T-helper 17 cell (primary cell): ENCODE measurements at places on chromosomes 2 and 18.
A peak's percentile ranks its signal among the peaks of the same experiment; 100 is the strongest.

DNA sequence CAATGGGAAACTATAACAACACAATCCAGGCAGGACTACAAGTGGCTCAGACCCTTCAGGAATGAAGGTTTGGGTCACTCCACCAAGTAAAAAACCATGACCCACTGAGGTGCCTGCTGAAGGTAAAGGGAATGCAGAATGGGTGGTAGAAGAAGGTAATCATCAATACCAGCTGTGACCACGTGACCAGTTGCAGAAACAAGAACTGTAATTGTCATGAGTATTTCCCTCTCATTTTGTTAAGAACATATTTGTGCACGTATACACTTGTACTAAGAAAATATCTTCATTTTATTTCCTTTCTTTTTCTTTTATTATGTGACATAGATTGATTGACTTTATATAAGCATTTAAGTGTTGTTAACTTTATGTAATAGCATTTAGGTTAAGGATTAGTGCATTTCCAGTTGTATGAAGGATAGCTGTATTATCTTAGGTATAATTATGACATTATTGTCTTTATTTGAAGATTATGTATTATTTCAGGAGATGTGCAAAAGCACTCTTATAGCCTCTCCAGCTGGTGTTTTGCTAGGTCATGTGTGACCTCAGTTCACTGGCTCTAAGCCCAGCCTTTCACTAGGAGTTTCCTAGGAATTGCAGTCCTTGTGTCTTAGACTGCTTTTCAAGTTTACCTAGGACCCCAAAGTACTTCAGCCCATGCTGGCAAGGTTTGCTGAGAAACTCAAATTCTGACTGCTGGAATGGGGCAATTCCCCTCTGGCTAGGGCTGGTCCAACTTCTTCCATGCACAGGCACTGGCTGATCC, 125.7 kb upstream of the DPP10 start:
- no peak overlapping the region for H3K4me3 ChIP-seq
- DNase-seq: no peak
- no peaks in the 10 kb centered on the region for H3K4me1 ChIP-seq
- no peaks in the 10 kb centered on the region for H3K36me3 ChIP-seq

DNA sequence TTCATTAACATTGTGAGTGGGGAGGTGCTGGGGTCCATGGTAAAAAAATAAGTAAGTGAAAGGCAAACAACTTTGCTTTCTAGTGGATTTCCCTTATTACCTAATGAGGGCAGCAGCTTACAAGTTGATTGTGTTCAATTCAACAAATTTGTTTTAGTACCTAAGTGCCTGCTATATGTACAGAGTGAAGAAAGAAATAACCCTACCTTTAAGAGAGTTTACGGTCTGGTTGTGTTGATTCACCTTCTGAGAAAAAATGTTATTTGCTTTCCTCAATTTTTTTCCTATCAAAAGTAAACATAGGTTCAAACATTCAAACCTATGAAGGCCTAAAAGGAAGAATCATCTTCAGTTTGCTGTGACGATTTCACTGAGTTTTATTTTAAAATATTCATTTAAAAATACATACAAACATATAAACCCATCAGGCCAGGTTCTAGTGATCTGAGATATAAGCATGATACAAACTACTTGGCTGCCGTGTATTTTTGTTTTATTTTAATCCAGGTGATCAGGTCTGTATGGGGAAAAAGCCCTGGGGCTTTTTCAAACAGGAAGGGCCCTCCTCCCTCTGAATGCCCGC, 1.5 kb upstream of the SPTBN1 start:
- peaks cover 2% of the 10 kb centered on the region for H3K36me3 ChIP-seq
- no peak for DNase-seq
- peaks cover 9% of the 10 kb centered on the region for H3K4me1 ChIP-seq
- peaks cover 38% of the 10 kb centered on the region for H3K27me3 ChIP-seq
- peak overlapping the region; percentile 86 for H3K4me3 ChIP-seq

DNA sequence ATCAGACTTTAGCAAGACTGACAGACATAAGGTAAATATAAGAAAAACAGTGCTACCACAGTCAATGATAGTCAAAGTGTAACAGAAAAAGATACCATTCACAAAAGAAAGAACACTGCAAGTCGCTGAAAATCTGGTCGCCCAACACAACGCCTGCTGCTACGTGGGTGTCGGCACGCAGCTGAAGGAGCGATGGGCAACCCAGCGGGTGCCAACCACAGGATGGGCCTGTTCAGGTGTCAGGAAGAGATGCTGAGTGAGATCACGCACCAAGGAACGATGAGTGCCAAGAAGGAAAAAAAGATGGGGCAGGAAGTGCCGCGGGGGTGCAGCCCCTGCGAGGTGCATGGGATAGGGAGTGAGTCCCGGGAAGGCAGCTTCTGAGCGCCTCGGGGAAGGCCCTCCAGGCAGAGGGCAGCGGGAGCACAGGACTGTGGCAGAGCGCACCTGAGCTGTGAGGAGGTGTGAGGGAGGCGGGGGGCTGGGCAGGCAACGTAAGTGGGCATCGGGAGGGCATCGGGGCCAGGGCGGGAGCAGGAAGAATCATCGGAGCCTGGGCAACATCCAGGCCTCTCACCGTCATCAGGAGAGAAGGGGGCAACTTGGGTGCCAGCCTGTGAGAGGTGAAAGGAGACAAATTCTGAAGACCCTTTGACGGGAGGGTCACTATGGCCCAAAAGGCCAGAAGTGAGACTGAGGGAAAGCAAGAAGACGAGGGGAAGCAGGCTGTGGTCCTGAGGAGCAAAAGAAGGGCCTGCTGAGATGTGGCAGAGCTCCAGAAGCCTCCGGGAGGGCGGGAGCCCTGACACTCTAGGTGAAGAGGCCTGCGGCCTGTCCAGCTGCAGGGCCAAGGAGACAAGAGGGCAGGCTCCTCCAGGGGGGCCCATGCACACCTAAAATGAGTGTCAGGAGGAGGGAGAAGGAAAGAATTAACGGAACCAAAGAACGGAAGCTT, 14.8 kb upstream of the MTERF4 start:
- peaks cover 23% of the 10 kb centered on the region for H3K36me3 ChIP-seq
- H3K4me1 ChIP-seq: peaks cover 11% of the 10 kb centered on the region
- H3K4me3 ChIP-seq: no peak overlapping the region

DNA sequence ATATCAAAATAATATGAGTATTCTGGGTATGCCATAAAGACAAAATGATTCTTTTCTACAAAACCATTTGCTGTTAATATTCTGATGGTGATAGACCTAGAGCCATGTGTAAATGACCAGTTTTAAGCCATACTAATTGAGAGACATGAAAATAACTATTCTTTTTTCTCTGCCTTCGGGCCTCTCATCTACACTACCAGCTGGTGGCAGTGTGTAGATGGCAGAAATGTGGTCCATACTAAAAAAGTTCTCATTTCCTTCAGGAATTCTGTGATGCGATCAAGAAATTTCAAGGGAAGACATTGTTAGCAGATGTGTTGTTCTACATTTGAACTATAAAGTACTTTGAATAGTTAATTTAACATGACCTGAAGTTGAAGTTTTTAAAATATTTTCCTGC, 485.2 kb downstream of the TRIB2 start:
- peaks cover 4% of the 10 kb centered on the region for H3K36me3 ChIP-seq
- peaks cover 19% of the 10 kb centered on the region for H3K27me3 ChIP-seq
- no peak for DNase-seq
- H3K4me3 ChIP-seq: no peak overlapping the region
- no peaks in the 10 kb centered on the region for H3K4me1 ChIP-seq

- DNase-seq: no peak
- H3K4me1 ChIP-seq: no peaks in the 10 kb centered on the region
- peaks cover 28% of the 10 kb centered on the region for H3K27me3 ChIP-seq
- H3K4me3 ChIP-seq: no peak overlapping the region
- H3K36me3 ChIP-seq: no peaks in the 10 kb centered on the region
These were observed 125.9 kb downstream of the ANTXR1 start for GRCh38 chr2:69138793-69139459.

DNA sequence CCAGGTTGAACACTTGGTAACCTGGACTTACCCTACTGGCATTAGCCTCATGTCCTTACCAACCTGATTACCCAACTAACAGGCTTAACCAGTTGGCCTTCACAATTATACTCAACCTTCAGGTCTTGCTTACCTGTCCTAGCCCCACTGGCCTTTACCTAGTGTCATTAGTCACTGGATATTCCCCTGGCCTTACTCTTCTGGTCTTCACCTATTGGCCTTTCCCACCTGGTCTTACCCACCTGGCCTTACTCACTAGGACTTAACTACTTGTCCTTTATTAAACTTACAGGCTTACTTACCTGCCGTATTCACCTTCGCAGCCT, 131.1 kb upstream of the ZSWIM2 start:
- no peaks in the 10 kb centered on the region for H3K4me1 ChIP-seq
- no peaks in the 10 kb centered on the region for H3K36me3 ChIP-seq
- H3K27ac ChIP-seq: no peak overlapping the region
- DNase-seq: no peak
- no peak overlapping the region for H3K4me3 ChIP-seq

DNA sequence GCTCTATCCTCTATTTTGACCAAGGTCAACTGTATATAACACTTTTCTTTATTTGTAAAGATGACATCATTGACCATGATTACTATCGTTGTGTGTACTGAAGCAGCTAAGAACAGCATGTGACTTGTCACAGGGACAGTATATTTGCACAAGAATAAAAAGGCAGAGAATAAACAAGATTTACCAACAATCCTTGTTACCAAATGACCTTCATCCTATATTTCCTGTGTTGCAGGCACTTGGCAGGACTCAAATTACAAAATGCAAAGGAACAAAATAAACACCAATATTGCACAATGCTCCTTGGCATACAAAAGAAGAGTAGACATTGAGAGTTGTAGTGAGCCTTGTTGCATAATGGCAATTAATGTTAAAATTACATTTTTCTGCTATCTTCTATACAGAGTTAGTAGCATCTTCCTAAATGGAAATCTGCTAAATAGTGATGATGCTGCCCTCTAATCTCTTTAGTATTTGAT, 61.8 kb downstream of the RFTN2 start:
- no peak overlapping the region for H3K27ac ChIP-seq
- peaks cover 10% of the 10 kb centered on the region for H3K27me3 ChIP-seq
- no peak for DNase-seq
- H3K36me3 ChIP-seq: no peaks in the 10 kb centered on the region
- no peak overlapping the region for H3K4me3 ChIP-seq

DNA sequence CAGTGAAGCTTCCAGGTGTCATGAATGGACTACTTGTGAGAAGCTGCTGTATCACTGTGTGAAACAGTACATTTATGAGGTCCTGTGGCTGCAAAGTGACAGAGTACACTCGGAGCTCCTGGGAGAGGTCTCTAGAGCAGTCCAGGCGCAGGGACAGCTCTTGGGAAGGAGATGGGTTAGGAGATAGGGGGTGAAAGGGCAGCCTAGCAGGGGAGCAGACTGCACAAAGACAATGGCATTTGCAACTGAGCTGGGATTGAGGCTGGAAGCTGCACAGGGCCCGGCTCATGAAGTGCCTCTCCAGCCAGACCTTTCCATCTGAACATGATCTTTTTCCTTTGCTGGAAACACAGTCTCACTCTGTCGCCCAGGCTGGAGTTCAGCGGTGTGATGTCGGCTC, 83.6 kb downstream of the RHOB start:
- H3K4me1 ChIP-seq: peaks cover 2% of the 10 kb centered on the region
- H3K4me3 ChIP-seq: peak overlapping the region; percentile 36
- H3K36me3 ChIP-seq: peaks cover 7% of the 10 kb centered on the region

DNA sequence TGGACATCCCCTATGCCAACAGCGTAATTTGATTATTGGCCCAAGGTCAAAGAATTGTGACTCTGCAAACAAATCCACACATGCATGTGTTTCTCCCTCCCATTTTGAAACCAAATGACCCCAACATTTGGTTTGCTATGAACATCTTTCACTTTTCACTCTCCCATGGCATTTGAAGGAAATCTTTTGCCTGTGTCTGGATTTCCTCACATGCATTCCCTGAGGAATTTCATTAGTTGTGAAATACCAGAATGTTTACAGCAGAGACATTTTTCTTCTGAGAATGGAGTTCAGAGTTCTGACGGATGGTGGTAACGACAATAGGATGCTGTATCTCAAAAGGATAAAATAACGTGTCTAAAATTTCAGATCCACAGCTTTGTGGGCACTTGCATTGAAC, 60.3 kb upstream of the LMAN1 start:
- H3K27ac ChIP-seq: no peak overlapping the region
- DNase-seq: no peak
- peaks cover 82% of the 10 kb centered on the region for H3K27me3 ChIP-seq
- H3K4me1 ChIP-seq: no peaks in the 10 kb centered on the region

DNA sequence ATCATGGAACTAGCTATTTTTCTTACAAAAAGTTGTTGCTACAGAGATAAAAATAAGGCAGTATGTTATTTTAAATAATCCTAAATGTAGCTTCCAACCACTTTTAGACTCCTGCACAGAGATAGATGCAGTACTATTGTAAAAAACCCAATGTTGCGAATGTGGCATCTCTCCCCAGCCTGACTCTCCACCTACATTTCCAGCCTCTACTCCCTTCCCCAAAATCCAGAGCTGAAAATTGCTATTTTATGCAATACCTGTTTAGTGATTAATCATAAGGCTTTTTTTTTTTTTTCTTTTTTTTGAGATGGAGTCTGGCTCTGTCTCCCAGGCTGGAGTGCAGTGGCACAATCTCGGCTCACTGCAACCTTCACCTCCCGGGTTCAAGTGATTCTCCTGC, 39.4 kb downstream of the SPRED2 start:
- H3K4me1 ChIP-seq: peaks cover 7% of the 10 kb centered on the region
- no peak overlapping the region for H3K4me3 ChIP-seq
- DNase-seq: no peak
- H3K27me3 ChIP-seq: peaks cover 5% of the 10 kb centered on the region
- no peak overlapping the region for H3K27ac ChIP-seq
- peaks cover 2% of the 10 kb centered on the region for H3K36me3 ChIP-seq

DNA sequence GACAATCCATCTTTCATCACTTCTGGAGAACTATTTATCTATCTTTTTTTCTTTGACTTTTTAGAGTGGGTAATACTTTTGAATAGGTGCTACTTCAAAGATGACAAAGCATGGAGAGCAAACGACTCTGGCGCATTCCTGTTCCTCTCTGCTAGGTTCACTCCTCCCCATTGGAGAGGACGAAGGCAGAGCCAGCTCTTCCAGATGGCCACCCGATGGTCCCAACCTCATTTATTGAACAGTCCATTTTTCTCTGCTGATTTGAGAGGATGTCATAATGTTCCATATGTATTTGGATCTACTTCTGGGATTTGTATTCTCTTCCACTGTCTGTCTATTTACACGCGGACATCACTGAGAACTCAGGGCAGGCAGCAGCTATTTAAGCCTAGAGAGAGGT, 284.3 kb upstream of the CXCR4 start:
- H3K4me1 ChIP-seq: no peaks in the 10 kb centered on the region
- no peak overlapping the region for H3K27ac ChIP-seq
- DNase-seq: no peak
- peaks cover 7% of the 10 kb centered on the region for H3K36me3 ChIP-seq
- no peak overlapping the region for H3K4me3 ChIP-seq
- peaks cover 68% of the 10 kb centered on the region for H3K27me3 ChIP-seq

- H3K36me3 ChIP-seq: peaks cover 2% of the 10 kb centered on the region
- no peaks in the 10 kb centered on the region for H3K4me1 ChIP-seq
- H3K27ac ChIP-seq: no peak overlapping the region
- DNase-seq: no peak
These were observed 22.2 kb upstream of the ASNSD1 start for GRCh38 chr2:189639007-189639609.

GRCh38 chr2:229071292-229071976, 199.7 kb downstream of the PID1 start:
- H3K27me3 ChIP-seq: no peaks in the 10 kb centered on the region
- H3K4me1 ChIP-seq: no peaks in the 10 kb centered on the region
- no peak overlapping the region for H3K4me3 ChIP-seq
- no peaks in the 10 kb centered on the region for H3K36me3 ChIP-seq
